ENCODE measurements at places on chromosomes 6 and 20.

- DNase-seq: no peak
Measured at GRCh38 chr20:22918286-22918983, 116.7 kb upstream of the SSTR4 start.

DNA sequence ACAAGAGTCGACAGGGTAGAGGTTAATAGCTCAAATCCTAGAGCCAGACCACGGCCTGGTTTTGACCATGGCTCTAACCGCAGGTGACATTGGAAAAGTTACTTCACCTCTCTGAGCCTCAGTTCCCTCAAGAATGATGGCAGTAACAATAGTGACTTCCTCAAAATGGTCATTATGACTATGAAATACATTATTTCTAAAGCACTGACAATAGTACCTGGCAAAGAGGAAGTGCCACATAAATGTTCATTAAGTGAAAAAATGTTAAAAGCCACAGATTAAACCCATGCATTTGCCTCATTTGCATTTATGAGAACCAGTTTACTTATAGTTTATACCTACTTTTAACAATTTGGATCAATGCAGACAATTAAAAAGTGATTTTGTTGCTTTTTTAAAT, 12.3 kb downstream of the BTBD3 start:
- no peak for DNase-seq

DNA sequence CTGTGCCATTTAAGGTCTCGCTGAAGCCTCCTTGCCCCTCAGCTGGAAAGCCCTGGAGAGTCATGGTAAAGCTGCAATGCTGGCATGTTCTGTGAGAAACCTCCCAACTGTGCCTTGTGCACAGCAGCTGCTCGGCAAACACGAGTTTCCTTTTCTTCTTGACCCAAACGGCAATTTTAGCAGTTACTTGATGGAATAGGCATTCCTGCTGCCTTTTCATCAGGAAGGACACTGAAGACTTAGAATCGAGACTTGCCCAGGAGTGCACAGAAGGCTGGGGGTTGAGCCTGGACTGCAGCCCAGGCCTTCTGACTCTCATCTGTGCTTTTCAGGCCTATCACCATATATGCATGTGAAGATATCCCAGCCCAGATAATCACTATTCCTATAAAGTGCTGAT, 28.7 kb upstream of the CLDN20 start:
- DNase-seq: no peak

DNA sequence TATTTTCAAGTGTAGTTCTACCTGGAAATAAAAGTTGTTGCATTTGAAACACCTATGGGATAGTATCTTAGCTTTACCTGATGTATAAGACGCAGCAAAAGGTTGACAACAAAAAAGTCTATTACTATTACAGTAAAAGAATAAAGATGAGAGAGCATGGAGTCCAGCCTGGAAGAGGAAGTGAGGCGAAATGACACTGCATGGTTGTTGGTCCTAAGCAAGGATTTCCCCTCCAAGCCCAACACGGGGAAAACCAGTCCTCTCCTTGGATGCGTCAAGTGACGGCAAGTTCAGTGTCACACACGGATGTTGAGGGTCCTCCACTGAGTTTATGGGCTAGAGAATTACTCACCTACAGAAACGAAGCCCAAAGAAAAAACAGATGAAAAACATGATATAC, 51.7 kb downstream of the COL11A2 start:
- DNase-seq: no peak

GRCh38 chr6:169691260-169691659, 10.6 kb downstream of the WDR27 start:
- no peak for DNase-seq

- no peak for DNase-seq
Measured at GRCh38 chr6:22766979-22767378, 197.6 kb downstream of the HDGFL1 start.

GRCh38 chr6:92648364-92649086, 770.8 kb downstream of the EPHA7 start:
- DNase-seq: no peak

GRCh38 chr6:127914240-127914639, 13.4 kb upstream of the THEMIS start:
- DNase-seq: no peak

- peak; percentile 59 for DNase-seq
Measured at GRCh38 chr20:63580796-63581461, 6.9 kb upstream of the HELZ2 start.

DNA sequence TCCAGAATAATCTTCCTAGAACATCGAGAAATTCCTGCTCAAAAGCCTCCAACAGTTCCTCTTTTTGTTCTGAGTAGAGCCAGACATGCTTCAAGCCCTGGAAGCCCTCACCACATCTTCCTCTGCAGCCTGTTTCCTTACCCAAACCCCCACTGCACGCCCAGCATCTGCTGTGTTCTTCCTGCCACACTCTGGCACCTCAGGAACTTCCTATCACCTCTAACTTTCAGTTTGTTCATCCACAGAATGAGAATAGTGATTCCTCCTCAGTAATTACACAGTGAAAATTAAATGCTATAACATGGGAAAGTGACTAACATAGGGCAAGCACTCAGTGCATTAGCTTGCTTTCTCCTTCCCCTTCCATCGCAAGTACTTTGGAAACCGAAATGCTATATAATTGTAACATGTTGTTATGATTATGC, 26.3 kb downstream of the C6orf89 start:
- DNase-seq: no peak

- no peak for DNase-seq
Measured at GRCh38 chr20:59809630-59810448, 123.6 kb downstream of the SYCP2 start.

GRCh38 chr6:13369591-13369990, 41.3 kb upstream of the TBC1D7 start:
- no peak for DNase-seq

- peak; percentile 8 for DNase-seq
Measured at GRCh38 chr6:24719125-24719971, at the start of gene C6orf62. C6orf62 (minus strand) TSS chr6:24719154; CDS start chr6:24718668, 486 bp downstream.

GRCh38 chr6:78523622-78524021, 343.7 kb upstream of the IRAK1BP1 start:
- no peak for DNase-seq

- DNase-seq: no peak
Measured at GRCh38 chr20:17969884-17970409, 1.1 kb downstream of the MGME1 start.

- no peak for DNase-seq
Measured at GRCh38 chr20:17327185-17328148, 100.6 kb downstream of the PCSK2 start.

- no peak for DNase-seq
Measured at GRCh38 chr20:59485576-59486454, 118.5 kb upstream of the PHACTR3 start.

DNA sequence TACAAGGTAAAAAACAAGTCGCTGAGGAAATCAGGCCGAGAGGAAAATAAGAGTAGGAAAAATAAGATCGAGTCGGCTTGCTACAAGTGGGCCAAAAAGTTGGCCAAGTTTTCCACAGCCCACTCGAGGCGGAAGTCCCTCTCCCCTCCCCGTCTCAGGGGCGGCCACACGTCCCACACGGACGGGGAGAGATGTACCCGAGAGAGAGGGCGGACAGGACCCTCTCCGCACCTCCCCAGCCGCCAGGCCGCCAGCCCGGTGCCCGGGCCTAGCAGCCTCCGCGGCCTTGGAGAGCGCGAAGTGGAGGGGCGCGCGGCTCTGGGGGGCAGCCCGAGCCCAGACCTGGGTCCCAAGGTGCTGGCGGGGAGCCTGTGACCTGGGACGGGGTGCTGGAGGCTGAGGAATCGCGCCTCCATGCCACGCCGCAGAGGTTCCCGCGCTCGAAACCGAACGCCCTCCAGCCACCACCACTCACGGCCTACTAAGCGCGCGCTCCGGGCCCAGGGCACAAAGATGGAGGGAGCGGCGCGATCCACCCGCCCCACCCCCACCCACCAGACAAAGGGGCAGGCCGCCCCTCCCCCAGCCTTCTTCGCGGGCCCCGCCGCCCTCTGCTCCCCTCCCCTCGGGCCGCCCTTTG, 1.9 kb upstream of the HMGA1 start:
- no peak for DNase-seq

- DNase-seq: no peak
Measured at GRCh38 chr6:152380351-152380767, 256.8 kb downstream of the SYNE1 start.

DNA sequence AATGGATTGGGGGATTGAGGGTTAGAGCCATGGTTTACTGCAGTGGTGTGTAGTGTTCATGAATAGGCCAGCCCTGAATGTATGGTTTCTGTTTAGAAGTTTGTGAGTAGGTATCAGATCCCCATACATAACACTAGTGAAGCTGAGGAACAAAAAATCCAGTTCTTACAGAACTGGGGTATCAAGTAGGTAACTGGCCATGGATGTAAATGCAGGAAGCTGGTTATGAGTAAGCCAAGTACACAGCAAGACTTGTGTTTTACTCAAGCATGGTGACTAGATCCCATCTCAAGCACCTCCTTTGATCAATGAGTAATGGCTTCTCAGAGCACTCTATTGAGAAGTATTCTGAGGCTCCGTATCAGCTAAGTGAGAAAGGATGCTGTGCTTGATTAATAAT, 613.7 kb upstream of the FLRT3 start:
- no peak for DNase-seq

GRCh38 chr6:9979996-9980395, 434.9 kb downstream of the TFAP2A start:
- no peak for DNase-seq

DNA sequence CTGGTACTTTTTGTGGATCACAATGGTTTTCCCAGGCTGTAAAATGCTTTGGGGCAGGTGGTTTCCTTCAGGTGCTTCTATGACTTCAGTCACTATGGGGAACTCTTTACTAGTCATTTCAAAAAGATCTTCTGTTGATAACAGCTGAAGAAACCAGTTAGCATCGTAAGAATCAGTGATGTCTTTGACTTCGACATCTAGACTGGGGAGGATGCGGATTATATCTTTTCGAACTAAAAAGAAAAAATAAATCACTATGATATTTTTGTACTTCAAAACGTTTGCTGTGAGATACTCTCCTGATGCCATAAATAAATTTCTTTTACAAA, 87.2 kb downstream of the THEMIS start:
- DNase-seq: no peak

DNA sequence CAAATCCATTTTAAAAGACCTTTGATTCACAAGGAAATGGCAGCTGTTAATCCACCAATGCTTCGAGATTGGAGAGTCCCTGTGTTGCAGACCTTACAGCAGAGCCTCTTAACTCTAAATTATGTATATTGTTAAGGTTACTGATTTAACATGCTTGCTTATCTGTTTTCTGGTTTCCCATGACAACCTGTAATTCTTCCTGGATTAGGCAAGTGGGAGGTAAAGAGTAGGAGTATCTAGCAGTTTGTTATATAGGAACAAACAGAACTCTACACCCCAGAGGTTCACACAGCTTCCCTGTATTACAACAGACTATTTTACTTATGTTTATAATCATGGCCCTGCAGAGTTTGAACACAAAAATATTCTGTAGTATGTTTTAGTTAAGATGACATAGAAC, 39.5 kb downstream of the NKX2-4 start:
- DNase-seq: no peak

DNA sequence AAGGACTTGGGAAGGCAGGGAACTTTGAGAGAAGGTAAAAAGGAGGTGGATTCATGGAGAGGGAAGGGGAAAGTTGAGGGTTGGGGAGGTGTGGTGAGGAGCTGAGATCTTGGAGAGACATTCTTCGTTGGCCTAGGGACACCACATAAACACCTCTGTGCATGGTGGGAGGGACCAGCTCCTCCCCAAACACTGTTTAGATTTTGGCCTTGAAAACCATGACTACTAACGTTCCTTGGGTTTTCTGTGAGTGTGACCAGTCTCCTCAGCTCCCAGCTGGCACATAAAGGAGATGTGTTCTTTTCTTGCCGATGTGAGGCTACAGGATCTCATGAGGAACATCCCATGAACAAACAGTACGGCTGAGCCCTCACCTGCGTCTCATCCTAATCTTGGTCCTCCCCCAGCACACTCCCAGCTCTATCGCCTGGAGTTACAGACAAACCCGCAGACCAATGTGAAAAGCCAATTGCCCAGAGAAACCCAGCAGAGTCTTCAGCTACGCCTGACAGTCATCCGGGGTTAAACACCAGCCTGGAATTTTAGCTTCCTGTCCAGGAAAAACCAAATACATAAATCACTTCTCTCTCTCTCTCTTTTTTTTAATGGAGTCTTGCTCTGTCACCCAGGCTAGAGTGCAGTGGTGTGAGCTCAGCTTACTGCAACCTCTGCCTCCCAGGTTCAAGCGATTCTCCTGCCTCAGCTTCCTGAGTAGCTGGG, 22.0 kb upstream of the DDR1 start:
- no peak for DNase-seq

GRCh38 chr6:33716890-33717632, 5.6 kb upstream of the UQCC2 start:
- no peak for DNase-seq

DNA sequence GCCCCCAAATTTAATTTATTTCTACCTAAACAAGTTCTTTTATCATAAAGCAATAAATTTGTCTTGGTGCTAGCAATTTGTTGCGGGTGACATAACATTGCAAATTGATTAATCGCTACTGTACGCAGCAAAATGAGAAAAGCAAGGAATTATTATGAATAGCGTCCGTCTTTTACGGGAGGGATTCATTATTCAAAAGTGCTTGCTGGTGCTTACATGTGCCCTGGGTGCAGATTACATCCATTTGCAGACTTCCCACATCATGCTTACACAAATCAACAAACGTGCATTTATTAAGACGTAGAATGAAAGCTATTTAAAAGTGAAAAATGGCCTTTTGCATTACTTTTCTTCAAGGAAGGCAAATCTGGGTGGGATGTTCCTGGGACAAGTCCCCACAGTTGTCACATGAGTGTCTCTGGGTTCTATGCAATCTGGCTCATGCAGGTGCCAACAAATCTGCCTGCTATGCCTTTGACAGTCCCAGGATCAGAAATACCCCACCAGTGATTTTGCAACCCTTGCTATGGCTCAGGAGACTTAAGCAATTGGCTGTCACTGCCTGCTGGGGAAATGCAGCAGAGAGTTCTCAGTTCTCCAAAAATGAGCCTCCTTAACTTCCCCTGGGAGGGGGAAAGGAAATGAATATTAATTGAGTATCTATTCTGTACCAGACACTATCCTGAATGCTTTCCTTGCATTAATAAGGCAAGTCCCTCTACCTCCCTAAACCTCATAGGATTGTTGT, 30.1 kb upstream of the MAFB start:
- no peak for DNase-seq

GRCh38 chr20:47754388-47754715, 30.9 kb downstream of the SULF2 start:
- DNase-seq: no peak

- DNase-seq: no peak
Measured at GRCh38 chr20:33334111-33334510, 51.1 kb downstream of the BPIFB1 start.

GRCh38 chr20:1163653-1164052, 21.1 kb downstream of the TMEM74B start:
- DNase-seq: no peak

DNA sequence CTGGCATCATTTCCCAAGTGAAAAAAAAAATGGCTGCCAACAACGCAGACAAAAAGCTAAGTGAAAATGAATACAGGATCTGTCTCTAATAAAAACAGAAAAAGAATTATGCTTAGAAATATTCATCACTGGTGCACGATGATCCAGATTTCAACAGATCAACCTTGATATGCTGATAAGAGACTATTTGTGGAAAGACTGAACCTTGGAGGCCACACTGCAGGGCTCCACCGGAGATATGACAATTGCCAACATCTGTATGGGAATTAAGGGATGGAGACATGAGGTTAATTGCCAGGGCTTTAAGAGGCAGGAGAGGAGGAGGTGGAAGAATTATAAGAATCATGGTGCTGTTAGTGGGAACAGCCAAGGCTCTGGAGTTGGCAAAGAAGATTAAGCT, 48.3 kb downstream of the PFDN4 start:
- DNase-seq: no peak

Measured in stimulated activated CD4-positive, alpha-beta T cell treated with anti-CD3 and anti-CD28 coated beads, Interleukin-15, amount 100 ng/mL, for 1 hour (primary cell).